ENCODE measurements at places on chromosomes 12 and 14.

- no peak for DNase-seq
Observed at GRCh38 chr12:176321-177181, 37.4 kb downstream of the SLC6A12 start.

DNA sequence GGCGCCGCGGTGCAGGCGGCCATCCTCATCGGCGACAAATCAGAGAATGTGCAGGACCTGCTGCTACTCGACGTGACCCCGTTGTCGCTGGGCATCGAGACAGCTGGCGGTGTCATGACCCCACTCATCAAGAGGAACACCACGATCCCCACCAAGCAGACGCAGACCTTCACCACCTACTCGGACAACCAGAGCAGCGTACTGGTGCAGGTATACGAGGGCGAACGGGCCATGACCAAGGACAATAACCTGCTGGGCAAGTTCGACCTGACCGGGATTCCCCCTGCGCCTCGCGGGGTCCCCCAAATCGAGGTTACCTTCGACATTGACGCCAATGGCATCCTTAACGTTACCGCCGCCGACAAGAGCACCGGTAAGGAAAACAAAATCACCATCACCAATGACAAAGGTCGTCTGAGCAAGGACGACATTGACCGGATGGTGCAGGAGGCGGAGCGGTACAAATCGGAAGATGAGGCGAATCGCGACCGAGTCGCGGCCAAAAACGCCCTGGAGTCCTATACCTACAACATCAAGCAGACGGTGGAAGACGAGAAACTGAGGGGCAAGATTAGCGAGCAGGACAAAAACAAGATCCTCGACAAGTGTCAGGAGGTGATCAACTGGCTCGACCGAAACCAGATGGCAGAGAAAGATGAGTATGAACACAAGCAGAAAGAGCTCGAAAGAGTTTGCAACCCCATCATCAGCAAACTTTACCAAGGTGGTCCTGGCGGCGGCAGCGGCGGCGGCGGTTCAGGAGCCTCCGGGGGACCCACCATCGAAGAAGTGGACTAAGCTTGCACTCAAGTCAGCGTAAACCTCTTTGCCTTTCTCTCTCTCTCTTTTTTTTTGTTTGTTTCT, 1.7 kb downstream of the HSPA2 start:
- no peak for DNase-seq

DNA sequence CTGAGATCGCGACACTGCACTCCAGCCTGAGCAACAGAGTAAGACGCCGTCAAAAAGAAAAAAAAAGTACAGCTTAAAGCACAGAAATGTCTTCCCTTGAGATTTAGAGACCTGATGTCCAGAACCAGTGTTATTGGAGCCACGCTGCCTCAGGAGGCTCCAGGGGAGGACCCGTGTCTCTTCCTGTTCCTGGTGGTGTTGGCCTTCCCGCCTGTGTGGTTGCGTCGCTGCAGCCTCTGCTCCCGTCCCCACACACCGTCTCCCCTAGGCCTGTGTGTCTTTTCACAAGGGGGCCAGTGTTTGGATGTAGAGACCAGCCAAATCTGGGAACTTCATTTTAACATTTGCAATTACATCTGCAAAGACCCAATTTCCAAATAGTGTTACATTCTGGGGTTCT, 8.6 kb upstream of the FBRSL1 start:
- DNase-seq: no peak

DNA sequence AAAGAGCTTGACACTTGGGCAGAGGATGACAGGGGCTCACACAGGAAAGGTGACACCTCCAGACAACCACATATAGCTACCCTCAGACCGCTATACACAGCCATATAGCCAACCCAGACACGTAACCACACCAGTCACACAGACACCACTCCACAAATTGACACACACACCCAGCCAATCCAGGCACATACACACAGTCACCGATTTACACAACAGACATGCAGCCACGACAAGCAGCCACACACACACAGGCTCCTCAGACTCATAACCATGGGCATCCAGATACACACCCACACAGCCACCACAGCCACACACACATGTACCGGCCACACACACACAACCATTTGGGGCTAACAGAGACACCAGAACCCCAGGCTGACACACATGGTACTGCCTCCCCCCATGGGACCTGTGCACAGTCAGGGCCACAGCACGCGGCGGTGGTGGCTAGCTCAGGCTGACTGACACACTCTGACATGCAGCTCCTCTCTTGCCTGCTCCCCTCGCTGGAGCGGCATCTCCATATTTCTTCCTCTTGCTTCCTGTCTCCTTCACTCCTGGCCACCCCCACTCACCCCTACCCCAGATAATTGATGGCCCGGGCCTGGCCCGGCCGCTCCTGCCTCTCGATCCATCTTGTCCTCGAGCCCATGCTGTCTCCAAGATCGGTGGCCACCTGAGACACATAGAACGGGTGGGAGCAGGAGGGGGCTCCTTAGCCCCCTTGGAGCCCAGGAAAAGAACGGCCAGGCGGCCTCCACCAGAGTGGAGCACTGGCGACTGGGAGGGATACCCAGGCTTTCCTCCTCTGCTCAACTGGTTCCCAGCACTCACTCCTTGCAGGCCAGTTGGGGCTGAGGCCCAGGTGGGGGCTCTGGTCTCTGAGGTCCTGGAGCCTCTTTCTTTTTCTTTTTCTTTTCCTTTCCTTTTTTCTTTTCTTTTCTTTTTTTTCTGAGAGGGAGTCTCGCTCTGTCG, 6.0 kb upstream of the SHMT2 start:
- DNase-seq: no peak

DNA sequence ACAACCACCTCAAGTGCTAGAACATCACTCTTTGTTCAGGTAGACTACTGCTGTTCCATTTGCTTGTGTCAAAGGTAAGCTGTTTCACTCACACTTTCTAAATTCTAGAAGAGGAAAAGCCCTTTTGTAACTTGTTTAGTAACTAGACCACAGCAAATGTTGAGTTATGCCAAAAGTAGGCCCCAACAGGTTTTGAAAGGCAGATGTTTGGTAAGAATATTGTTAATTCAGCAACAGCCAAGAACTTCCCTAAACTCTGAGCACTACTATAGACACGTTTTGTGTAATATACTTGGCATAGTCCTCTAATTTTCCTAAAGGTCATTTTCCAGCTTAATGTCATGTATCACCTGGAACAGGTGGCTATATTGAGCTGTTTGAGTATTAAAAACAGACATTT, 79.0 kb downstream of the DCAF5 start:
- DNase-seq: no peak

- DNase-seq: no peak
Observed at GRCh38 chr14:33678005-33678404, 272.9 kb downstream of the EGLN3 start.

DNA sequence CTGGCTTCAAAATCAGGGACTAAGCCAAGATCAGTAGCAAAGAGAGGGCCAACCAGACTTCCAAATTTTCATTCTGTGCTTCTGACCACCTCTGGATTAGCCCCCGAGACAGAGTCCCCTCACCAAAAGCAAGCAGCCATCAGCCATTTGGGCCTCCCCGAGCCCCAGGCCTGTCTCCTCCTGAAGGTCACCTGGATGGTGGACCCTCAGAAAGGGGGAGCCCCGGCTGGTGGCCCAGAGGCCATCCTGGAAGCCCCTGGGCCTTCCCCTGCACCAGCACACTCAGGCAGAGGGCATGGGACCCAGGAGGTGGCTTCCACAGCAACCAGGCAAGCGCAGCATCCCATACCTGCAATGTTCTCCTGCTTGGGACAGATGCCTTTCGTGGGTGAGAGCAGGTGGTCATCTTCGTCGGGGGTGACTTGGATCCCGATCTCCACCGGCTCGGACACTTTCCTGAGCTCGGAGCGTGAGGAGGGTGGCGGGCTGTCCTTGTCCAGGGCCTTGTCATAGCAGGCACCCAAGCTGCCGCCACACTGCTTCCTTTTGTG, 14.8 kb downstream of the BCL11B start:
- DNase-seq: no peak

GRCh38 chr14:73887694-73888459, 1.2 kb downstream of the ZNF410 start:
- DNase-seq: no peak

GRCh38 chr14:30482276-30482675, 76.7 kb upstream of the G2E3 start:
- no peak for DNase-seq

DNA sequence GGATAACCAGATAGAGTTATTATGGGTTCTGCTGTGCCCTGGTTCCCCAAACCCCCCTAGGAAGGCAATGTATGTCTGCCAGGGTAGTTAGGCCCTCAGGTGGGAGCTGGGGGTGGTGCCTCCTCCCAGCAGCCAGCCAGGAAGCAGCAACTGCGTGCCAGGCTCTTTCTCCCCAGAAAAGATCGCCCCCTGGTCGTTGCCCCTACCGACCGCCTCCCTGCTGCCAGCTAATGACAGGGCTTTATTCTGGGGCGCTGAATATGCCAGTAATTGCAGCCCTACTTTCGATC, 36.3 kb downstream of the IQSEC3 start:
- DNase-seq: no peak

GRCh38 chr14:62077676-62078261, 315.5 kb downstream of the SNAPC1 start:
- no peak for DNase-seq

- DNase-seq: no peak
Observed at GRCh38 chr14:100683578-100683977, 43.1 kb upstream of the DLK1 start.

DNA sequence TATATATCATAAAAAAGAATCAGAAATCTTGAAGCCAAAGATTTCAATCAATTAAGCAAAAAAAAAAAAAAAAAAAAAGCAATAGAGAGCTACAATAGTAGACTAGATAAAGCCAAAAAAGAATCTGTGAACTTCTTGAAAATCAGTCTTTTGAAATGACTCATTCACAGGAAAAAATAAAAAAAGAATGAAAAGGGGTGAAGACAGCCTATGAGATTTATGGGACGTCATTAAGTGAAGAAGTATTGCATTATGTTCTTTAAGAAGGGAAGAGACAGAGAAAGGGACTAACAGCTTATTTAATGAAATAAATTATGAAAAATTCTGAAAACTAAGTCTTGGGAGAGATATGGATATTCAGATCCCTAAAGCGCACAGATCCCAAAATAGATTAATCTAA, 103.8 kb downstream of the ACSS3 start:
- no peak for DNase-seq

DNA sequence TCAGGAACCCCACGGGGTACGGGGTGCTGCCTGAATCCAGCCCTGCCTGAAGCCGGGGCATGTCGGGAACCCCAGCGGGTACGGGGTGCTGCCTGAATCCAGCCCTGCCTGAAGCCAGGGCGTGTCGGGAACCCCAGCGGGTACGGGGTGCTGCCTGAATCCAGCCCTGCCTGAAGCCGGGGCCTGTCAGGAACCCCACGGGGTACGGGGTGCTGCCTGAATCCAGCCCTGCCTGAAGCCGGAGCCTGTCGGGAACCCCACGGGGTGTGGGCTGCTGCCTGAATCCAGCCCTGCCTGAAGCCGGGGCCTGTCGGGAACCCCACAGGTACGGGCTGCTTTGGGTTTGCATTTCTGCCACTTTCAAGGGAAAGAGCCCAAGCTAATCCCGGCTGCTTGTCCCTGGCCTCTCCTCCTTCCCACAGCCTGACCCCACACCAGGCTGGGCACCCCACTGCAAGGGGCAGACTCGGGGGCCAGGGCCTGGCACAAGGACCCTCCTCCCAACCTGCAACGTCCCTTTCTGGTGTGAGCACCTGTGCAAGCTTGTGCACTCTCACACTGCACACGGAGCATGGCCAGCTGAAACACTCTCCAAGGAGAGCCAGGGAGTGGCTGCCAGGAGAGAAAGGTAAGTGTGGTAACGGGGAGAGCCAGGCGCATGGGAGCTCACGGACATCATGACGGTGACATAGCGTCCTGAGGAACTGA, 5.6 kb upstream of the FBRSL1 start:
- no peak for DNase-seq

GRCh38 chr12:80847575-80847974, 90.2 kb downstream of the LIN7A start:
- no peak for DNase-seq

DNA sequence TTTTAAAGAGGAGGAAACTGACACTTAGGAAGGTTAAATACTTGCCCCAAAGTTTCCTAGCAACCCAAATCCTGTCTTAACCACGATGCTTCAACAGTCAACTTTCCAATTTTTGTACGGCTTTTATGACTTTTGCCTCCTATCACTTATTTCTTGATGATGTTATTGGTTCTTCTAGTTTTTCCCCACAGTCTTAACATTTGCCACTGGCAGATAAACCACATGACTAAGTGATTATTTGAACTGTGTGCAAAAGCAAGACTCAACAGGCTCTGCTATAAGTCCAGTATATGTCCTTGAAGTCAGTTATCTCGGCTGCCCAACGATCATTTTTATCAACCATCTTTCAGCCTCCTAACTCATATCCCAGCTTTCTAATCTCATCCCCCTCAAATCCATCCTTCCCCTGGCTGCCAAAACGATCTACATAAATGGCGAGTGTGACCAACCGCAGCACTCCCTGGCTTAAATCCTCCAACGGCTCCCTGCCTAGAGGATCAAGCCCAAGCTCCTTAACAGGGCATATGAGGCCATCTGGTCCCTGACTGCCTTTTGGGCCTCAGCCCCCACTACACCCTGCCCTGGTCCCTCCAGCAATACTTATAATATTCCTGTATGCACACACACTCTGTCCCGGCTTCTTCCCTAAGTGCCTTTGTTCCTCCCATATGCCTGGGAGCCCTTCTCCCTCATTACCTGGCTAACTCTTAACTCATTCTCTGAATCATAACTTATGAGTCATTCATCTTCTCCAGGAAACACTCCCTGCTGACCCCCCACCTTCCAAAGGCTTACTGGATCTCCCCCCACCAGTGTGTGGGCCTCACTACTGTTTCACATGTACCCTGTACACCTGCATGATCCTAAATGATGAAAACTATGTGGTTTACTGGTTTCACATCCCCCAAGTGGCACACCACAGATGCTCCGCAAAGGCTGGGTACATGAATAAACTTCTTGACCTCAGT, 8.8 kb downstream of the VPS37B start:
- no peak for DNase-seq

GRCh38 chr12:53748072-53748840, 3.5 kb downstream of the CISTR start:
- no peak for DNase-seq

GRCh38 chr12:125487336-125487735, 422.1 kb downstream of the AACS start:
- DNase-seq: no peak

DNA sequence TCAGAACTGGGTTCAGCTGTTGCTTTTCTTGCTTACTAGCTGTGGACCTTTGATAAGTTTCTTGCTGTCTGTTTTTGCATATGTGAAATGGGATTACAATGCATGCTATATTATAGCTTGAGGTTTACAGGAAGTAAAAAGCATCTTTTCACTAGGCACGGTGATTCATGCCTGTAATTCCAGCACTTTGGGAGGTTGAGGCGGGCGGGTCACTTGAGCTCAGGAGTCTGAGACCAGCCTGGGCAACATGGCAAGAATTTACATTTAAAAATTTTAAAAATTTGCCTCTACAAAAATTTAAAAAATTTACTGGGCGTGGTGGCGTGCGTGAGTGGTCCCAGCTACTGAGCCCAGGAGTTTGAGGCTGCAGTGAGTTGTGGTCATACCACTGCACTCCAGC, 42.0 kb downstream of the CALM1 start:
- DNase-seq: no peak

- no peak for DNase-seq
Observed at GRCh38 chr12:124774462-124775167, 89.0 kb downstream of the SCARB1 start.

GRCh38 chr14:99360774-99361595, 89.0 kb upstream of the BCL11B start:
- no peak for DNase-seq
